Activated CD8-positive, alpha-beta T cell treated with anti-CD3 and anti-CD28 coated beads for 36 hours (primary cell): ENCODE measurements at places on chromosomes 6 and 20.

DNA sequence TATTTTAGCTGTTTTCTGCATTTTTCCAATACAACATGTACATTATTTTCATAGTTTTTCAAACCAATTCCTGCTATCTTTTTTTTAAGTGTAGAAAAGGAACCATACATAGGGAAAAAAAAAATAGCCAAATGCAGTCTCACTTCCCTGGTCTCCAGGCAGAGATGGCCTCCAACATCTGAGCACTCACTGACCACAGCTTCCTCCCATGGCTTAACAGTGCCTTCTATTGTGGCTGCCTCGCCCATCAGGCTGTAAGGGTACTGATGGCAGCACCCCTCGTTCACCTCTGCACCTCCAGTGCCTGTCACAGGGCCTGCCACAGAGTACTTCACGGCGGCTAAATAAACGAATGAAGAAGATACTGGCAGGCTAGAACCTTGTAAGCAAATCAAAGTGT, 591.1 kb downstream of the PTPRT start:
- DNase-seq: no peak

- no peak for DNase-seq
Measured at GRCh38 chr20:61991476-61991875, 74.2 kb downstream of the TAF4 start.

- DNase-seq: no peak
Measured at GRCh38 chr20:5859608-5860007, 90.7 kb downstream of the TRMT6 start.

DNA sequence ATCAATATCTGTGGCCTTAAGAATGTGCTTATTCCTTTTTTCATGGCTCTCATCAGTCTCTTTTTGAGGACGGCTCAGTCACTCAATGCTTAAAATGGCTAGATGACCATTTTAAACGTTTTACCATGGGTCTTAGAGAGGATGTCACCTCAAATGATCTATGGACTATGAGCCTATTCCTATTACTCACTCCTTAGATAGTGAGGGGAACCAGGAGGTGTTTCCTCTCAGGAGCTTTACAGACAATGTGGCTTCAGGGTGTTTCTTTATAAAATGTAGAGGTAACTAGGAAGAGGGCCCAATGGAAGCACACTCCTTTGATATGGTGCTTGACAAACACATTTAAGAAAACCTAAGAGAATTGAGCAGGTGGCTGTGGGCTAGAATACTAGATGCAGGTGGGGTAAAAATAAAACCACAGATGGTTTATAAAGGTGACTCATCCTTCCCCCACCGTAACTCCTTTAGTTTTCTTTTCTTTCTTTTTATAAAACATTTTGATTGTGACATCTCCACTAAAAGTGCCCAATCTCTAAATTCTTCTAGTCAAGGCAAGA, 1.5 kb upstream of the TMEM200A start:
- no peak for DNase-seq

DNA sequence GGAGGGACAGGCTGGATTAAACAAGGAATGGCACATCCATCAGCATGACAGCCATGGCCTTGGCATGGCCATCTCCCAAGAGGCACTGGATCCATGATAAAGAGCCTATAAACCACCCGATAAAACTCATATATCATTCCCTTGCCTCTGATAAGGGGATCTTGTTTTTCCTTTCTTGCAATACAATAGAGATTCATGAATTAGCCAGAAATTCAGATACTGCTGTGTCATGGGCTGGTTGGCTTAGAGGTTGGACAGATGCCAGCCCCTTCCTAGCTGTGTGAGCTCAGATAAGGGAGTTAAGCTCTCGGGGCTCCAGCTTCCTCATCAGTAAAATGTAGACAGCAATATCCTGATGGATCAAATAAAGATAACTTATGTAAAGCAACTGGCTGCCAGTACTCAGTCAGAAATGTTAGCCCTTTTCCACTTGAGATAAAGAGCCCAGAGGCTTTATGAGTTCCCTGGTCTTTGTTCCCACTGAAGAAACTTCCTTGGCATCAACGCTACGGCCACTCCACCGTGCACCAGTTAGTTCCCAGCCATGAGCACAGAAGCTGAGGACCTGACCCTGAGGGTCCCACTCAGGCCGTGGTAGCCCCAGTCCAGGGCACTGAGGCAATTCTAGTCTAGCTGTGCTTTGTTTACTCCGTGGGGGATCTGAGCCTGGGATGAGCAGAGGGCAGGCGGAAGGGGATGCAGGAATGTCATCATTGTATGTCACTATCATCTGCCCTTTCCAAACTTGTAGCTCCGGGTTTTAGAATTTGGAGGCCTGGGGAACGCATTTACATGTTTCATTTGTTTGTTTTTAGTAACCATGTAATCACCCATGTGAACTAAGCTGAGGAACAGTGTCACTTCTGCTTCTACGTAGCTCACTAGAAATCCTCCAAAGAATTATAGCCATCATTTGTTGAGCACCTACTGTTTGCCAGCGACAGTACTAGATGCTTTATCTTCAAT, 67.2 kb upstream of the TBC1D7 start:
- no peak for DNase-seq

GRCh38 chr20:48197066-48197465, 411.8 kb upstream of the SULF2 start:
- no peak for DNase-seq

- DNase-seq: no peak
Measured at GRCh38 chr6:19037607-19038006, 650.5 kb downstream of the RNF144B start.

DNA sequence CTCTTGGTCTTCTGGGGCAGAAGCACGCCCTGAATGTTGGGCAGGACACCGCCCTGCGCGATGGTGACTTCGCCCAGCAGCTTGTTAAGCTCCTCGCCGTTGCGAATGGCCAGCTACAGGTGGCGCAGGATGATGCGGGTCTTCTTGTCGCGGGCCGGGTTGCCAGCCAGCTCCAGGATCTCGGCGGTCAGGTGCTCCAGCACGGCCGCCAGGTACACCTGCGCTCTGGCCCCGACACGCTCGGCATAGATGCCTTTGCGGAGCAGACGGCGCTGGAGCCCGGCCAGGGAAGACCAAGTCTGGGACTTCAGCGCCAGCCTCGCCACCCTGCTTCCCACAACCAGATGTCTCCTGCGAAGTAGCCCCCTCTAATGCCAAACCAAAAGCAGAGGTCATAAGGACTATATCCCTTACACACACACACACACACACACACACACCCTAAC, 8.0 kb upstream of the SLC17A3 start:
- DNase-seq: peak; percentile 53

DNA sequence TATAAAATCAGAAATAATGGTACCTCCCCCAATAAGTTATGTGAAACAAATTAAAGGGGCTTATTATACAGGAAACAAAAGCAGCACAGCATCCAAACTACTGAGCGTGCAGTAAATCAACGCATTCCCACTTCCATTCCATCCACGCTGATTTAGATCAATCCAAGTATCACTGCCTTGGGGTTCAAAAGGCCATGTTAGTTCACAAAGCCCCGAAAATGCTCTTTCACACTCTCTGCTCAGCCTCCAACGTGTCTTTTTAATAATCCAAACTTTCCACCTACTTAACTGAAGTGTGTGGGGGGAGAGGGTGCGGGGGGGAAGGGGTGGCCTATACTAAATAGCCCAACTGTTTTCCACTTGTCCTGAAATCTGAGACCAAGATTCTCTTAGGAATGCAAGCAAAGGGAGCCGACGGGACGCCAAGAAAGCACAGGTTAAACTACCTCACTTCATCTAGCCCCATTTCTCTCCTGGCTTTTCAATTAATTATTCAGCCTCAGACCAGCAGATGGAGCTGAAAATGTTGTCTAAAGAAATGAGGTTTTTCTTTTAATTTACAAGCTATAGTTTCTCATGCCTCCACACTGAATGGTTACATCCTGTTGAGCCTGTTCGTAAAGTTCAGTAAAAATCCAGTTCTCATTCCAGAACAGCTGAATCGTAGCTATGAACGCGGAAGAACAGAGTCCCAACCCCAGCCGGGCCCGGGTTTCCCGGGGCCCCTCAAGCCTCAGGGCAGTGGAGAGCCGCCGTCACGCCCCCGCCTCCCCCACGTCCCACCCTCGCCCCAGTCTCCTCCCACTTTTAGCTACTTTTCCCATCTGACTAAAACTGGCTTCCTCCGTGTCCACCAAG, 1.0 kb upstream of the NXT1 start:
- peak; percentile 22 for DNase-seq

DNA sequence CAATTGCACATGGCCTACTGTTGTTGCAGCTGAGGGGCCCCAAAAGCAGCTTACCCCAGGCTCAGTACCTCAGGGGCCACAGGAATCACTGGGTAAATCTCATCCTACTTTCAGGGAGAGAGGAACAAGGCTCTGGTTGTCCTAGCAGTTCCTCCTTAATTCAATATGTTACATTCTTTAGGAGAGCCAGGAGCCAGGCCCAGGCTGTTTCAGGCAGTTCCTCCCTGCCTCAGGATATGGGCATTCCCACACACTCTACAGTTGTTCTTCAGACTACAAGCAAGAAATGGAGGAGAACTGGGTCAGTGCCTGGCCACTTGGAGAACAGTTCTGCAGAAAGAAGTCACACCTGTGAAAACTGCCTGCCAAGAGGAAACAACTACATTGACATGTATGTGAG, 9.6 kb upstream of the BTN3A2 start:
- DNase-seq: no peak

DNA sequence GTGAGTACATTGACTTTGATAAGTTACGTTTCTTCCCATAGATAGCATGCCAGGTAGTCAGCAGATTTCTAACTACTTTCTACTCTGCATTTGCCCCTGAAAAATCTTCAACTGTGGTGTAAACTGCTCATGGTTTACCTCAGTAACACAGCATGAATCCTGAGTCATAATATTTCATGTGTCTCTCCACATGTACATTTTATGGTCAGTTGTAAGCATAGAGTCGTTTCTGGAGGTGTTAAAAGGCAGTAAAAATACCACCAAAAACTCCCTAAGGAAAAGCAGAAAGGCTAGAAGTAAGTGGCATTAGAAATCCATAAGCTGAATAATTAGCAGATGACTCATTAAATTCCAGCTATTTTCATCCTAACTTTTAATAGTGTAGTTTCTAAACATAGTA, 4.1 kb upstream of the GPR63 start:
- DNase-seq: no peak

GRCh38 chr6:46419576-46420002, 71.7 kb downstream of the RCAN2 start:
- DNase-seq: peak; percentile 60
